Ascending aorta (tissue), 2 donors: ENCODE measurements at places on chromosomes 4 and X.

GRCh38 chrX:11334165-11334564 is 41.0 kb downstream of the AMELX start:
- no peaks in the 10 kb centered on the region for H3K36me3 ChIP-seq
- no peak overlapping the region for H3K4me3 ChIP-seq
- H3K4me1 ChIP-seq = no peaks in the 10 kb centered on the region
- DNase-seq = no peak
- no peaks in the 10 kb centered on the region for H3K27me3 ChIP-seq

DNA sequence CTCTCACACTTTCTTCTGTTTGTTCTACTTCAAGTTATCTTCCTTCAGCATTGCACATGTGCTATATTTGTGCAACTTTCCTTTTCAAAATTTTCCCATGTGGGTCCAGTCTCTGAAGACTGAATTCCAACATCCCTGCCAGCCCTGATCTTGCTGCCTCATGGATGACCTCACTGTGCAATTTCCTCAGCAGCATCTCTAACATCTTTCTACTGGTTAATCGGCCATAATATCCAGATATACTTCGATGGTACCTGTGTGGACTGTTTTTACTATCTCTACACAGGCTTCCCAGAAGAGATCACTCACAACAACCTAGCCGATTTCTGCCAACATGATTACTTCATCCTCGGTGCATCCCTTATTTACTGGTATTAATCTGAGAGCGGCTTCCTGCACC is 41.5 kb downstream of the GPM6A start:
- no peaks in the 10 kb centered on the region for H3K4me1 ChIP-seq
- no peak overlapping the region for H3K4me3 ChIP-seq
- H3K36me3 ChIP-seq = no peaks in the 10 kb centered on the region
- H3K27me3 ChIP-seq = no peaks in the 10 kb centered on the region
- no peak for DNase-seq

- H3K36me3 ChIP-seq = no peaks in the 10 kb centered on the region
- no peaks in the 10 kb centered on the region for H3K27me3 ChIP-seq
- H3K27ac ChIP-seq = no peak overlapping the region
Measured at GRCh38 chr4:77510367-77510766, 95.3 kb upstream of the CXCL13 start.

DNA sequence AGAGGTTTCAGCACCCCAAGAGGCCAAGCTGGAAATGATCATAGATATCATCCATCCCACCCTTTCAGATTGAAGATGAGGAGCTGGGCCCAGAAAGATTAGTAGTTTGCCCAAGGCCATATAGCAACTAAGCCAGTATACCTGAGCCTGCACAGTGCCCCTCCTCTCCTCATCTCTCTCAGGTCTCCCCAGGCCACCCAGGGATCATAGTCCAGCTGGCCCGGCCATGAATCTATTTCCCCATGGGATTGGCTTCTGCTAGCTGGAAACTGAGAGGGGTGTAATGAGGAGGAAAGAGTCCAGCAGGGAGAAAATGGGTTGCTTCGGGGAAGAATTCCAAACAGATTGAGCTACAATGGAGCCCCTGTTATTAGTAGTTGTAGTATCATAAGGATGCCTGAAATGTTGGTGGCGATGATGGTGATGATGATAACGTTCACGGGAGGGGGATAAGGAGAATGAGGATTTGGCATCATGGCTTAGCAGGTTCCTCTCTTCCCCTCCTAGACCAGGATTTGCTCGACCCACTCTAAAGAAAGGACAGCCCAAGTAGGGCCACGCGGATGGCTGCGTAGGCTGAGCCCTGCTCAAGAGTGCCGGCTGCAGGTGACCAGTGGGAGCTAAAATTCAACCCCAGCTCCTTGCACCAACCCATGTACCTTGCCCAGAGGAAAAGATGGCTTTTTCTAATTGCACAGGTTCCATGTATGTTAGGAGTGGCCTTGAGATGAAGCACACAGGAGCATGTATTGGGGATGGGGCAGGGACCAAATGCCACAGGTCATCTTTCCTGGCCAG is 117.8 kb upstream of the PJA1 start:
- H3K4me3 ChIP-seq = no peak overlapping the region
- no peaks in the 10 kb centered on the region for H3K36me3 ChIP-seq
- H3K27me3 ChIP-seq = no peaks in the 10 kb centered on the region
- no peak for DNase-seq

GRCh38 chr4:41882625-41883347 is 52.4 kb upstream of the TMEM33 start:
- no peak overlapping the region for H3K27ac ChIP-seq
- H3K4me3 ChIP-seq = peak overlapping the region; percentile 53
- H3K4me1 ChIP-seq = peaks cover 18% of the 10 kb centered on the region
- peaks cover 18% of the 10 kb centered on the region for H3K27me3 ChIP-seq
- no peak for DNase-seq

- no peak overlapping the region for H3K4me3 ChIP-seq
- no peak overlapping the region for H3K27ac ChIP-seq
Measured at GRCh38 chrX:151922692-151923091, 10.0 kb downstream of the MAGEA4 start.

GRCh38 chr4:71692198-71692597 is 91.7 kb downstream of the GC start:
- DNase-seq = no peak
- H3K27ac ChIP-seq = no peak overlapping the region
- no peaks in the 10 kb centered on the region for H3K4me1 ChIP-seq
- no peaks in the 10 kb centered on the region for H3K27me3 ChIP-seq

DNA sequence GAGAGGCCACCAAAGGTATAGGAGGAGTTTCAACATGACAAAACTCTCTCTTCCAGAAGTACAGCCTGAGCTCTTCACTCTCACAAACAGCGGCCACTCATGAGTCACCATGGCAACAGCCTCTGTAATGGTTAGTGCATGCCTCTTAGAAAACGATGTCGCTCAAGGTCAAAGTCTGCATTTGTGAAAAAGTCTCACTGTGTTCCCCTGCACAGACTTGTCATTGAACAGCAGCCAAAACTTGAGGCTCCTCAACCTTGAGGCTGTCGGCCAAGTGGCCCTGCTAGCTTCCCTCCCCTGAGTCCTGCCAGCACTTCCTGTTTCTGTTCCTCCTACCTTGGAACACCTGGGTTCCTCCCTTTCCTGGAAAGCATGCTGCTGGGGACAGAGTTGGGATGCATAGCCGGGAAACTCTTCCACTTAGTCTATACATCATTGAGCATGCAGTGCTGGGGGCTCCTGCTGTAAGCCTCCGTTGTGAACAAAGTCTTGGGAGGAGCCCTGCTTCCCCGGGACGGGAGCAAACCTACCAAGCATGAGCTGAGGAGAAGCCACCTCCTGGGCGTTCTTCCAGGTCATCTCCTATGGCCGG is 66.6 kb downstream of the ING2 start:
- H3K36me3 ChIP-seq = no peaks in the 10 kb centered on the region
- H3K27me3 ChIP-seq = no peaks in the 10 kb centered on the region
- H3K27ac ChIP-seq = no peak overlapping the region
- H3K4me1 ChIP-seq = no peaks in the 10 kb centered on the region

GRCh38 chrX:81957900-81958545 is 756.1 kb downstream of the SH3BGRL start:
- no peak for DNase-seq
- H3K27me3 ChIP-seq = no peaks in the 10 kb centered on the region
- no peak overlapping the region for H3K27ac ChIP-seq
- H3K4me1 ChIP-seq = no peaks in the 10 kb centered on the region
- no peak overlapping the region for H3K4me3 ChIP-seq
- H3K36me3 ChIP-seq = no peaks in the 10 kb centered on the region

- DNase-seq = no peak
- H3K4me3 ChIP-seq = no peak overlapping the region
- H3K27ac ChIP-seq = no peak overlapping the region
- no peaks in the 10 kb centered on the region for H3K4me1 ChIP-seq
- no peaks in the 10 kb centered on the region for H3K36me3 ChIP-seq
Measured at GRCh38 chrX:32395878-32396277, 815.5 kb downstream of the DMD start.

DNA sequence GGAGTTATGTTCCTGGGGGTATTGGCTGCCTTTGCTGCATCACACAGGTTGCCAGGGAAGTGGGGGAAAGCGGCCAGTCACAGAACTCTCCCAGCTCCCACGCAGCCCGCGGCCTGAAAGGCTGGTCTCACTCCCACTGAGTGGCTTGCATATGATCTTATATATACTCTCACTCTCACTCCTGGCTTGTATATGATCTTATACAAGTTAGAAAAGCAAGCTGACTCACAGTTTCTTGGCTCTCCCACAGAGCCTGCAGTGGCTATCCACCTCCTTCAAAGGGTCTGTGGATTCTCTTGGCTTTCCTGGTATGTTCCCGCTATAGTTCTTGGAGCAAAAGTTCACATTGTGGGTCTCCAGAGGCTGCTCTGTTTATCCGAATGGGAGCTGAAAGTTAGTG is 833.5 kb upstream of the GALNTL6 start:
- H3K27ac ChIP-seq = peak overlapping the region; percentile 38
- peak; percentile 74 for DNase-seq
- no peaks in the 10 kb centered on the region for H3K36me3 ChIP-seq

- H3K4me3 ChIP-seq = peak overlapping the region; percentile 42
- H3K36me3 ChIP-seq = no peaks in the 10 kb centered on the region
- H3K27me3 ChIP-seq = no peaks in the 10 kb centered on the region
- H3K27ac ChIP-seq = no peak overlapping the region
- H3K4me1 ChIP-seq = no peaks in the 10 kb centered on the region
Measured at GRCh38 chrX:153818571-153819383, 11.6 kb downstream of the PDZD4 start.

DNA sequence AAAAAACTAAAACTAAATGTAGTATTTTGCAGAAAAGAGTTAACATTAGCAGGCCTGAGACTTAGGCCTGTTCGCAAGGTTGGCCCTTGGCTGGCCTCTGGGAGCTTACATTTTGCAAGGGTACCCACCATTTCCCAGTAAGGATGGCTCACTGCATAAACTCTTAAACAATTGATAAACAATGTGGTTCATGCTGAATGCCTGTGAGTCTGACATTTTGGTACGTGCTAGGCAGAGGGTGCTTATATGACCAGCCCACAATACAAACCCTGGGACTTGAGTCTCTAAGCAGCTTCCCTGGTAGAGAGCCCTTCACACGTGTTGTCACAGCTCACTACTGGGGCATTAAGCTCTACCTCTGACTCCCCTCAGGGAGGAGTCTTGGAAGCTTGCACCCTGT is 7.4 kb downstream of the PRPS2 start:
- H3K4me1 ChIP-seq = no peaks in the 10 kb centered on the region
- H3K4me3 ChIP-seq = no peak overlapping the region
- no peaks in the 10 kb centered on the region for H3K36me3 ChIP-seq
- no peaks in the 10 kb centered on the region for H3K27me3 ChIP-seq
- H3K27ac ChIP-seq = no peak overlapping the region
